Kidney tubule cell (primary cell): ENCODE measurements at places on chromosomes 4 and X.

DNA sequence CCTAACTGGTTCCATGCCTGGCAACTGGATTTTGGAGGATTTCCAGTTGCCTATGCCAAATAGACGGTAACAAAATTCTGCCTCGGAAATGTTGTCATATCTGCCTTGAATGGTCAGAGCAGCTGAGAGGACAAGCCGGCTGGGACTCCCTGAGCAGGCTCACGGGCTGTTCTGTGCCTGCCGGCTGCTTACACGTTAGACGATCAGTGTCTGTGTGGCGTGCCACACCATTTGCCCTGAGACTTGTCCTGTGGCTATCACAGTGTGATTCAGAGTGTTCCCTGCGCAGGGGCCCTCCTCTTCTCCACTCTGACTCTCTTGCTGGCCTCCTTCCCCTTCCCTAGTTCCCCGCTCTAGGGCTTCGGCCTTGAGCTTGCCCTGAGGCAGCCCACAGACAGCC lies 42.4 kb downstream of the RAI2 start:
- DNase-seq, result no peak

DNA sequence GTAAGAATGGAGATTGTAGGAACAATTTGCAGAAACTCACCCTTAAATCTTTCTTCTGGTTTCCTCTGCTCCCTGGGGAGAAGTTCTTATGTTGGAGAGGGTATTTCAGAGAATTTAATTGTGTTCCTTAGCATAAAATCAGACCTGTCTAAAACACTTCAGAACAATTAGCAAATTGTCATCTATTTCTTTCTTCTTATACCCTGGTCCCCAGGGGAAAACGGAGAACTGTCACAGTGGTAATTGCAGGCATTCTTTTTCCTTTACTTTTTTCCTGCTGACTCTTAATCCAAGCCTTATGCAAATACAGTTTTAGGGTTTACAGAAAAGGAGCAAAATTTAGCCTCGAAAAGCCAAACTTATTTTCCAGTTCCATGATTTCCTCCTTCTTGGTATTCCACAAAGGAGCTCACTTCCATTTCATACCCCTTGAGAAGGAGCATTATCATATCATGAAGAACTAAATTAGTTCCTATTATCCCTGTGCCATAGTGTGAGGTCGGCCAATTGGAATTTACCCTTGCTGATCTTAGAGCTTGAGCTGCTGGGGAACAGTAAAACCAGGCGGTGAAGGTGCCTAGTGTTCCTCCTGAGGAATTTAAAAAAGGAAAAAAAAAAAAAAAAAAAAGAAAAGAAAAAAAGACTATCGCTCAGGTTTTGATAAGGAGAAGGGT lies 173.8 kb downstream of the IL15 start:
- peak; percentile 13 for DNase-seq

DNA sequence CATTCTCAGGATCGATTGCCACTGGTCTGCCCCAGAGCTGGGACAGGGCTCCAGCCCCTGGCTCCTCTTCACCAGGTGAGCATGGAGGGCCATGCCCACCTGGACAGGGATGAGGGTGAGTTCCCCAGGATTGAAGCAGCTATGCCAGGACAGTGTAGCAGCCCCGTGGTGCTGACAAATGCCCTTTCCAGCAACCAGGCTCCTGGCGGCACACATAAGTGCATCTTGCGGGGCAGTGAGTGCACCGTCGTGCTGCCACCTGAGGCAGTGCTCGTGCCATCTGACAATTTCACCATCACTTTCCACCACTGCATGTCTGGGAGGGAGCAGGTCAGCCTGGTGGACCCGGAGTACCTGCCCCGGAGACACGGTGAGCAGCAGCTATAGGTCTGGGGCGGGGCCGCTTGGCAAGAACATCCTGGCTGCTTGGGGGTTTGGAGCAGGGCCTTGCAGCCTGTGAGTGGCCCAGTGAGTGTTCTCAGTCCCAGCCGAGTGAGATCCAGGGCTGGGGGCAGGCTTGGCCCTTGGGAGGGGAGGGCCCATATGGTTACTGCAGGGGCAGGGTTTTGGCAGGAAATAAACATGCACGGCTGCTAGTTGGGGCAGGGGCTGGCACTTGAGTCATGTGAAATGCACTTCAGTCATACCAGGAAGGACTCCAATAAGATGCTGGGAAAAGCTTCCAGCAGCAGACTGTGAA lies 6.1 kb downstream of the IL9R start:
- peak; percentile 10 for DNase-seq

GRCh38 chrX:18871161-18871890 lies 112.6 kb downstream of the PHKA2 start:
- no peak for DNase-seq

DNA sequence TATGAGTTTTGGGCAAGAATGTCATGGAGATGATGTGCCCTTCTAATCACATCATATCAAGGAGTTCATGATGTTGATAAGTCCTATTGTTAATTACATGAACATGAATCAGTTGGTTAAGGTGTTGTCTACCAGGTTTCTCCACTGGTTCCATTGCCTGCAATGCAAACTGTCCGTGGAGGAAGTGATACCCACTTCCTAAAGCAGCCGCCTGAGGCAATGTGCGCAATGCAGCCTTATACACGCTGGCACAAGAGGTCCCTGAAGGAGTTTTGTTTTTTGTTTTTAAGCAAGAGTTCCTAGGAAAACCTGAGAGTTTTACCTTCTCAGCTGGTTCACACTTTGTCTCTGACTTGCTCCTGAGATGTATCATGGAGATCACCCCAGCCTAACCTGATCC lies 5.9 kb upstream of the GPKOW start:
- DNase-seq, result no peak

- DNase-seq, result no peak
Measured at GRCh38 chr4:113823291-113823659, 61.7 kb upstream of the CAMK2D start.
